ENCODE measurements at places on chromosomes 16 and 17. TPM values are rescaled to one million over a fixed set of nuclear protein-coding genes. Genes with fewer than 3 reads are reported as not detected.
A peak's percentile ranks its signal among the peaks of the same experiment; 100 is the strongest.

DNA sequence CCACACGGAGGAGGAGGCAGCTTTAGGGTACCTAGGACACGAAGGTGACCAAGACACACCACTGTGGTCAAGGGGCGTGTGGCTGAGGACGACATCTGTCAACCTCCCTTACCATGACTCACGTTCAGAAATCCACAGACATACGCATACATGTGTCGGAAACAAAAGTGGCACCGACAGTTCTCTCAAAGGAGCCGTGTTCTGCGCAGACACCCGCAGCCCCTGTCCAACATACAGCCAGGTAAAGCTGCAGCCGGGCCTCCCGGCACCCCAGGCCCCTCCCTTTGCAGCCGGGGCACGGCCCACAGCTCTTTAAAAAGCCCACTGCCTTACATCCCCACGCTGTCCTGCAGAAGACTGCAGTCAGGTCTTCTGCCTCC is 40.5 kb upstream of the KLHDC4 start:
- DNase-seq: no peak
- H3K4me3 ChIP-seq: peak overlapping the region; percentile 23
- H3K4me1 ChIP-seq: peaks cover 13% of the 10 kb centered on the region

DNA sequence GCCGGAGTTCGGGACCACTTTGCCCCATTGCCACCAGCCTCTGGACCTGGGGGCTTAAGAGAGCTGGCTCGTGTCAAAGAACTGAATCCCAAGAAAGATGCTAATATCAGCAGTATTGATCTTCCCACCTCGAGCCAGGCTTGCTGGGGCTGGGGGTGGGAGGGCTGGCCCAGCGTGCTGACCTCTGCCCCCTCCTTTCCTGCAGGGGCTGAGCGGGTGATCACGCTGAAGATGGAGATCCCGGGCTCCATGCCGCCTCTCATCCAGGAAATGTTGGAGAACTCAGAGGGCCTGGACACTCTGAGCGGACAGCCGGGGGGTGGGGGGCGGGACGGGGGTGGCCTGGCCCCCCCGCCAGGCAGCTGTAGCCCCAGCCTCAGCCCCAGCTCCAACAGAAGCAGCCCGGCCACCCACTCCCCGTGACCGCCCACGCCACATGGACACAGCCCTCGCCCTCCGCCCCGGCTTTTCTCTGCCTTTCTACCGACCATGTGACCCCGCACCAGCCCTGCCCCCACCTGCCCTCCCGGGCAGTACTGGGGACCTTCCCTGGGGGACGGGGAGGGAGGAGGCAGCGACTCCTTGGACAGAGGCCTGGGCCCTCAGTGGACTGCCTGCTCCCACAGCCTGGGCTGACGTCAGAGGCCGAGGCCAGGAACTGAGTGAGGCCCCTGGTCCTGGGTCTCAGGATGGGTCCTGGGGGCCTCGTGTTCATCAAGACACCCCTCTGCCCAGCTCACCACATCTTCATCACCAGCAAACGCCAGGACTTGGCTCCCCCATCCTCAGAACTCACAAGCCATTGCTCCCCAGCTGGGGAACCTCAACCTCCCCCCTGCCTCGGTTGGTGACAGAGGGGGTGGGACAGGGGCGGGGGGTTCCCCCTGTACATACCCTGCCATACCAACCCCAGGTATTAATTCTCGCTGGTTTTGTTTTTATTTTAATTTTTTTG is 8.5 kb downstream of the GJD3 start:
- no peak for DNase-seq
- peak overlapping the region; percentile 75 for H3K27ac ChIP-seq
- no peaks in the 10 kb centered on the region for H3K27me3 ChIP-seq
- no peaks in the 10 kb centered on the region for H3K4me1 ChIP-seq
- H3K4me3 ChIP-seq: no peak overlapping the region

GRCh38 chr16:14036889-14037288 is 34.2 kb upstream of the MRTFB start:
- H3K27me3 ChIP-seq: no peaks in the 10 kb centered on the region
- no peak overlapping the region for H3K4me3 ChIP-seq
- no peak for DNase-seq
- no peak overlapping the region for H3K27ac ChIP-seq
- no peaks in the 10 kb centered on the region for H3K4me1 ChIP-seq

- peaks cover 3% of the 10 kb centered on the region for H3K4me1 ChIP-seq
- no peak overlapping the region for H3K4me3 ChIP-seq
- peaks cover 15% of the 10 kb centered on the region for H3K36me3 ChIP-seq
- no peaks in the 10 kb centered on the region for H3K27me3 ChIP-seq
- no peak overlapping the region for H3K27ac ChIP-seq
- peak; percentile 35 for DNase-seq
Observed at GRCh38 chr17:43772877-43773648, 5.7 kb downstream of the DUSP3 start.

- H3K4me1 ChIP-seq: peaks cover 6% of the 10 kb centered on the region
- H3K4me3 ChIP-seq: no peak overlapping the region
- no peak overlapping the region for H3K27ac ChIP-seq
- H3K36me3 ChIP-seq: no peaks in the 10 kb centered on the region
- H3K27me3 ChIP-seq: no peaks in the 10 kb centered on the region
- DNase-seq: no peak
Observed at GRCh38 chr16:15482068-15482747, 47.8 kb downstream of the BMERB1 start.

GRCh38 chr17:47872651-47873161 is 21.7 kb upstream of the SP6 start:
- H3K4me1 ChIP-seq: peaks cover 14% of the 10 kb centered on the region
- no peak overlapping the region for H3K27ac ChIP-seq
- H3K4me3 ChIP-seq: no peak overlapping the region
- no peaks in the 10 kb centered on the region for H3K27me3 ChIP-seq
- no peaks in the 10 kb centered on the region for H3K36me3 ChIP-seq

DNA sequence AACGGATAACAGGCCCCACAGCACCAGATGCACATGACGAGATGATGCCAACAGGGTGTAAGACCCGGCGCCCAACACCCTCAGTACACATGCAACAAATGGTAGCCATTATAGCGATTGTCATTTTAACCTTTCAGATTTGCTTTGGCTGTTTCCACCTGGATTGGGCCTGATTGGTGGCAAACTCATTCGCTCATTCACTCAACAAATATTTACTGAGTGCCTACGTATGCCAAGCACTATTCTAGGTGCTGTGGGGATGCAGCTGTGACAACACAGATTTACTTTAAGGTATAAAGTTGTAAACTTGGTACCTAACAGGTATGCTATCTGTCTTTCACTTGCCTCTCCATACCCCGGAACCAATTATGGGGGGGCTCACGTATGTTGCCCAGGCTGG is 66.8 kb downstream of the SRCIN1 start:
- no peak for DNase-seq
- H3K36me3 ChIP-seq: no peaks in the 10 kb centered on the region
- H3K4me1 ChIP-seq: no peaks in the 10 kb centered on the region
- H3K4me3 ChIP-seq: no peak overlapping the region

- H3K4me3 ChIP-seq: no peak overlapping the region
- H3K4me1 ChIP-seq: no peaks in the 10 kb centered on the region
- no peaks in the 10 kb centered on the region for H3K27me3 ChIP-seq
- DNase-seq: no peak
- H3K36me3 ChIP-seq: no peaks in the 10 kb centered on the region
Observed at GRCh38 chr17:72597354-72598087, 476.7 kb downstream of the SOX9 start.

- H3K27me3 ChIP-seq: no peaks in the 10 kb centered on the region
- DNase-seq: no peak
- no peak overlapping the region for H3K4me3 ChIP-seq
- H3K36me3 ChIP-seq: no peaks in the 10 kb centered on the region
Observed at GRCh38 chr16:56343661-56344517, 81.5 kb downstream of the AMFR start.

- no peak overlapping the region for H3K27ac ChIP-seq
- no peak overlapping the region for H3K4me3 ChIP-seq
- H3K36me3 ChIP-seq: no peaks in the 10 kb centered on the region
- no peak for DNase-seq
- H3K27me3 ChIP-seq: no peaks in the 10 kb centered on the region
Observed at GRCh38 chr16:30456302-30456701, 10.6 kb upstream of the SEPHS2 start.

GRCh38 chr17:63918305-63918704 is 334 bp downstream of the GH1 start:
- DNase-seq: no peak
- H3K27me3 ChIP-seq: peaks cover 4% of the 10 kb centered on the region
- no peaks in the 10 kb centered on the region for H3K36me3 ChIP-seq
- no peak overlapping the region for H3K4me3 ChIP-seq
- peaks cover 7% of the 10 kb centered on the region for H3K4me1 ChIP-seq

DNA sequence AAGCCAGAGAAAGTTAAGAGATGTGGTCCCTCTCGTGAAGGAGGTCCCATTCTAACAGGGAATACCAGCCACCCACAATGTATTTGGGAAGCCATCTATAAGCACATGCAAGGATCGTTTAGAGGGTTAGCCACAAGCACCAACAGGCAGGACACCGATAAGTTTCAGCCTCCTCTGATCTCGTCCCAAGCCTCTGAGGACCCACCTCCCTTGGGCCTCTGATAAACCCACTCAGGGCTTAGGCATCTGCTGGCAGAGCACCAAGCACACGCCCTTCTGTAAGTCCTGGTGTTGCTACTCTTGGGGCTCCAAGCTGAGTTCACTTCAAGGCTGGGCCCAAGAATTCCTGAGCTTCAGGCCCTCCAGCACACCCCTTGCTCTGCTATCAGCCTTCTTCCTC is 5.4 kb upstream of the PNPO start:
- H3K27me3 ChIP-seq: no peaks in the 10 kb centered on the region
- DNase-seq: no peak
- H3K4me3 ChIP-seq: no peak overlapping the region
- H3K4me1 ChIP-seq: peaks cover 5% of the 10 kb centered on the region
- H3K27ac ChIP-seq: no peak overlapping the region

DNA sequence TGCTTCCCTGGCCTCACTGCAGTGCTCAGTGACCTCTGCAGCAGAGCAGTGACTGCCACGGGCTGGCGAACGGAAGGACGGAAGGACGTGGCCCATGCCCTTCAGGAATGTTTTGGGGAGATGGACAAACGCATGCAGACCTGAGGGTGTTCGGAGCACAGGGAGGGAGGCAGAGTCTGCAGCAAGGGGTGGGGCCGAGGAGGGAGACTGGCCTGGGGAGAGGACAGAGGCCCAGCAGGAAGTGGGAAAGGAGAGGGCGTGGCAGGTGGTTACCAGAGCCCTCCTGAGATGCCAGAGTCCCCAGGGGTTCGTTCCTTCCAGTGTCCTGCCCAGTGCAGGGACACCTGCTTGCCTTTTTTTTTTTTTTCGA is 21.9 kb downstream of the ADORA2B start:
- H3K4me3 ChIP-seq: no peak overlapping the region
- H3K4me1 ChIP-seq: peaks cover 9% of the 10 kb centered on the region
- H3K36me3 ChIP-seq: no peaks in the 10 kb centered on the region
- no peaks in the 10 kb centered on the region for H3K27me3 ChIP-seq
- peak overlapping the region; percentile 51 for H3K27ac ChIP-seq

- DNase-seq: no peak
- H3K4me1 ChIP-seq: no peaks in the 10 kb centered on the region
- no peak overlapping the region for H3K27ac ChIP-seq
Observed at GRCh38 chr16:21279501-21279900, 1.4 kb upstream of the CRYM start.

GRCh38 chr17:16459855-16460550 is 32.0 kb downstream of the LRRC75A start:
- H3K4me3 ChIP-seq: no peak overlapping the region
- DNase-seq: no peak
- H3K4me1 ChIP-seq: peaks cover 4% of the 10 kb centered on the region
- H3K27ac ChIP-seq: no peak overlapping the region
- H3K27me3 ChIP-seq: no peaks in the 10 kb centered on the region

- H3K36me3 ChIP-seq: no peaks in the 10 kb centered on the region
- no peaks in the 10 kb centered on the region for H3K4me1 ChIP-seq
- no peak overlapping the region for H3K27ac ChIP-seq
- DNase-seq: no peak
Observed at GRCh38 chr17:5816491-5817070, 232.3 kb upstream of the NLRP1 start.

NOD2 gene
- total RNA-seq: 1.3 TPM

PRSS21 gene
- total RNA-seq: not detected

TP53TG3B gene
- total RNA-seq: not detected

GAST gene
- total RNA-seq: not detected

TERB1 gene
- not detected for total RNA-seq

SLC16A13 gene
- 1.8 TPM for total RNA-seq

NRN1L gene
- total RNA-seq: 2.7 TPM

KCNAB3 gene
- 1.1 TPM for total RNA-seq

SCGB1C2 gene
- not detected for total RNA-seq
